WTC11 (cell line): ENCODE measurements at places on chromosomes 2 and 18. TPM values are rescaled to one million over a fixed set of nuclear protein-coding genes. Genes with fewer than 3 reads are reported as not detected.

MYOM1 gene
- 0.35 to 0.64 TPM (median 0.53 TPM) in 3 replicates for total RNA-seq

WDCP gene
- 30.5 to 33.6 TPM (median 31.9 TPM) in 3 replicates for total RNA-seq

SPATA3 gene
- total RNA-seq: not detected in 3 replicates

RIT2 gene
- 0.64 to 1.5 TPM (median 1.4 TPM) in 3 replicates for total RNA-seq

C1QL2 gene
- 0.55 to 1.0 TPM (median 0.71 TPM) in 3 replicates for total RNA-seq

ICOS gene
- 0.07 to 0.11 TPM (median 0.11 TPM) in 3 replicates for total RNA-seq

MARCO gene
- total RNA-seq: 0.11 to 0.39 TPM in 2 of 3 replicates, not detected in the other

TBC1D8 gene
- 30.3 to 51.7 TPM (median 32.0 TPM) in 3 replicates for total RNA-seq

AAK1 gene
- 32.3 to 35.7 TPM (median 35.6 TPM) in 3 replicates for total RNA-seq

ASXL3 gene
- total RNA-seq: 0.35 to 0.76 TPM (median 0.66 TPM) in 3 replicates

AP1S3 gene
- total RNA-seq: 12.2 to 17.4 TPM (median 15.8 TPM) in 3 replicates

SCN9A gene
- total RNA-seq: 7.3 to 9.8 TPM (median 8.2 TPM) in 3 replicates

CYP27C1 gene
- total RNA-seq: 2.1 to 2.9 TPM (median 2.4 TPM) in 3 replicates

SOX11 gene
- 22.5 to 24.8 TPM (median 24.0 TPM) in 3 replicates for total RNA-seq

NAT8 gene
- not detected in 3 replicates for total RNA-seq

CCDC178 gene
- total RNA-seq: 0.20 TPM in 1 of 3 replicates, not detected in the others

APCDD1 gene
- total RNA-seq: 5.3 to 7.1 TPM (median 5.5 TPM) in 3 replicates

AOX1 gene
- 3.6 to 5.4 TPM (median 4.8 TPM) in 3 replicates for total RNA-seq

PLGLB1 gene
- 0.44 to 0.55 TPM (median 0.52 TPM) in 3 replicates for total RNA-seq

CTNNA2 gene
- total RNA-seq: 3.8 to 6.7 TPM (median 5.7 TPM) in 3 replicates

EML6 gene
- total RNA-seq: 1.9 to 2.5 TPM (median 2.1 TPM) in 3 replicates

RNF181 gene
- 95.4 to 108 TPM (median 102 TPM) in 3 replicates for total RNA-seq

PKDCC gene
- total RNA-seq: 15.1 to 27.3 TPM (median 15.6 TPM) in 3 replicates

TANC1 gene
- 8.5 to 11.6 TPM (median 8.7 TPM) in 3 replicates for total RNA-seq

HOXD9 gene
- not detected in 3 replicates for total RNA-seq

STK11IP gene
- 31.3 to 39.9 TPM (median 31.9 TPM) in 3 replicates for total RNA-seq

CFAP65 gene
- total RNA-seq: 0.44 to 1.0 TPM (median 0.48 TPM) in 3 replicates

THSD7B gene
- total RNA-seq: 2.9 to 3.7 TPM (median 3.1 TPM) in 3 replicates

ERFE gene
- total RNA-seq: 4.5 to 6.3 TPM (median 6.0 TPM) in 3 replicates

RAB6C gene
- total RNA-seq: 0.07 to 0.09 TPM (median 0.07 TPM) in 3 replicates

B4GALT6 gene
- total RNA-seq: 50.6 to 56.6 TPM (median 50.8 TPM) in 3 replicates

DSG4 gene
- total RNA-seq: not detected in 3 replicates

KLHL14 gene
- total RNA-seq: 3.9 to 4.8 TPM (median 4.3 TPM) in 3 replicates

TSPYL6 gene
- not detected in 3 replicates for total RNA-seq
